ENCODE measurements at places on chromosomes 12 and 14.

DNA sequence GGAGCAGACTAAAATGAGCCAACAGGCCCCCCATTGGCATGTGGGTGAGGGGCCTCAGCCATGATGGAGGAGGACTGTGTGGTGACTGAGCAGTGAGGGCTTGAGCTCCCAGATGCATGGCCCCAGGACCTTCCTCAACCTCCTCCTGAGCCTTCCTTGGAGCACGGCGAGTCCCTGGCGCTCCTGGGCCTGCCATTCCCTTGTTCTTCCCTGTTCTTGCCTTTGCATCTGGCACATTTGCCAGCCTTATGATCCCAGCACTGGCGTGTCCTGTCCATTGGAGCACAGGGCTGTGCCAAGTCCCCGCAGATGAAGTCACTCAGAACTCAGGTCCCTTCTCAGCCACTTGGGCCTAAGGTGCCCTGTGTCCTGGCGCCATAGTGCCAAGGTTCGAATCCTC, 40.3 kb upstream of the MEG3 start:
- no peak for DNase-seq

DNA sequence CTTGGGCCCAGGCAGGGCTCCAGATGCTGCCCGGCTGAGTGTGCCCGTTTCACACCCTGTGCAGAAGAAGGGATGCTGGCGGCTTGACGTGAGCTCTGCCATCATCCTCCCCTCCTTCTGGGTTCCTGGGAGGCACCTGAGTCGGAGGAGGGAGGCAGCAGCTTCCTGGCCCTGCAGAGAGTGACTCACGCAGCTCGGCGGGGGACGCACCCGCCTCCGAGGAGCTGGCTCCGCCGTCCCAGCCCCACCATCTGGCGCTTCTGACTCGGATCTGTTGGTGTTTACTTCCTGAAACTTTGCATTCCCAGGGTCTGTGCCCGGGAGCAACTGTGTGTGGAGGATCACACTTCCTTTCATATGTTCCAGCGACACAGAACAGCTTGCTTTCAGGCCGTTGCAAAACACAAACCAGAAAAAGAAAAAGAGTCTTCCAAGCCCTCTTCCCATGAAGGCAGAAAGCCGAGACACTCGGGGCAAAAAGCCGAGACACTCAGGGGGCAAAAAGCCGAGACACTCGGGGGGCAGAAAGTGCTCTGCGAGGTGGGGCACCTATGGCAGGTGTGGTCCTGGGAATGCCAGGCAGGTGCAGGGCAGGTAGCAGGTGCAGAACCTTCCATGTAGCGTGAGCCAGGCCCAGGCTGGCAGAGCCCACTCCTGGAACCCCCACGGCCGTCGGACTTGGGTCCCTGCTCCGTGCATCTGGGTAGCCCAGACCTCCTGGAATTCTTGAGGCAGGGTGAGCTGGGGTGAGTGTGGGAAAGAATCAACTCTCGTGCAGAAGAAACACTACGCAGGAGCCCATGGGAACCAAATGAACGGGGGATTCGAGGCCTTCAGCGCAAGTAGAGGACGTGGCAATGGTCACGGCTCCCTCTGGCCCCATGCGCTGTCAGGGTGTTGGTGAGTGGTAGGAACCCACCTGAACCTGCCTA, 27.6 kb upstream of the GALNT9 start:
- DNase-seq: peak; percentile 50

DNA sequence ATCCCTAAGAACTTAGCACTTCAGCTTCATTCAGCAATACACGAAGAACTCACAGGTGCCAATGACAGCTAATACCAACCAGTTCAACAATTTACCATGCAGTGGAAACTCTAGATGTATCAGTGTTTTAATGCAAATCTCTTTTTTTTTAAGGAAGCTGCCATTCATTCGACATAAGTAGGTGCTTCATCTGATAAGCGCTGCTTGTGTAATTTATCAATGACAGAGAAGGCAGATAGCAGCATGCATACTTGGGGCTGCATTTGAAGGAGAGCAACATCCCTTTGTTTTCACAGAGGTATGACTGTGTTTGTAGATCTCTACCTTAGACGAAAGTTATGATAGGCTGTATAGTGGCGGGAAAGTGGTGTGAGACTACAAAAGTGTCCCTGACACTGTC, 977.1 kb downstream of the AACS start:
- no peak for DNase-seq

GRCh38 chr14:61726778-61727658, 31.7 kb downstream of the HIF1A start:
- no peak for DNase-seq

DNA sequence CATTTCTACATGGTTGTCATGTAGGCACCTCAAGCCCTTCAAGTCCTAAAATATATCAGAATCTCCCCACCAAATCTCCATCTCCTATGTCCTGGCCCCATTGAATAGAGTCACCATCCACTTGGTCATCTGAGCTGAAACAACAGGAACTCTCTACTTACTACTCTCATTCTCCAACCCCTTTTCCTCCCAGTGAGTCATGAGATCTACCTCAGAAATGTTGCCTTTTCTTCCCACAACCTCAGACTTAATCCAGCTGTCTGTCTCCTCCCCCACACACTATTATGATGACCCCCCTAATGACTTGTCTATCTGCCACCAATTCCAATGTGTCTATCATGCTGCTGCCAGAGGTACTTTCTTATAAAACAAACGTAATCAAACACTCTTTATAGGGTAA, 72.3 kb upstream of the TMEM263 start:
- no peak for DNase-seq

DNA sequence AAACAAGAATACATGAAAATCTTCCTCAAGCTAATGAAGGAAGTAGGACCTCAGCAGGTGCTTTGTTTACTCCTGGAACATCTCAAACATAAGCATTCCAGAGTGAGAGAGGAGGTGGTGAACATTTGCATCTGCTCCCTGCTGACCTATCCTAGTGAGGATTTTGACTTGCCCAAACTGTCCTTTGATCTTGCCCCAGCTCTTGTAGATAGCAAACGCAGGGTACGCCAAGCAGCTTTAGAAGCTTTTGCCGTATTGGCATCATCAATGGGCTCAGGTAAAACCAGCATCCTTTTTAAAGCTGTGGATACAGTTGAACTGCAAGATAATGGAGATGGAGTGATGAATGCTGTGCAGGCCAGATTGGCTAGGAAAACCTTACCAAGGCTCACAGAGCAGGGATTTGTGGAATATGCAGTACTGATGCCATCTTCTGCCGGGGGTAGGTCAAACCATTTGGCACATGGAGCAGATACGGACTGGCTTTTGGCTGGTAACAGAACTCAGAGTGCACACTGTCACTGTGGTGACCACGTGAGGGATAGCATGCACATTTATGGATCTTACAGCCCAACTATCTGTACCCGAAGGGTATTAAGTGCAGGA, 1.9 kb downstream of the TOGARAM1 start:
- DNase-seq: no peak

- no peak for DNase-seq
These were observed 406.4 kb downstream of the SNAPC1 start for GRCh38 chr14:62168564-62169155.

DNA sequence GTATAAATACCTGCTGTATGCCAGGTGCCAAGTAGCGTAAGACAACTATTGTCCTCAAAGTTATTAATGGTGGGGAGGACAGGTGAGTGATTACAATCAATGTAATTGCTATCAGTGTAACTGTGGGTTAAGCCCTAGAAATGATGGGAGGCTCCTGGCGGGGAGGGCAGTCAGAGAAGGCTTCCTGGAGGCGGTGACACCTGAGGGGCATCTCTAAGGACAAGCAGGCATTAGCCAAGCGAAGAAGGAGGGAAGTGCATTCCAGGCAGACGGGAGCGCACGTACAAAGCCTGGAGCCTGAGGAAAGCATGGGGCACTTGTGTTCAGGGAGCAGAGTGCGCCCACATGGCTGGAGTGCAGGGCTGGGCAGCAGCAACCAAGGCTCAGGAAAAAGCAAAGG, 182.9 kb upstream of the PRMT8 start:
- DNase-seq: no peak

GRCh38 chr14:20998674-20999366, at the start of gene SLC39A2:
TSS of gene SLC39A2 (plus strand) at chr14:20999293. CDS start at chr14:20999447, 154 bp downstream.
- DNase-seq: no peak

DNA sequence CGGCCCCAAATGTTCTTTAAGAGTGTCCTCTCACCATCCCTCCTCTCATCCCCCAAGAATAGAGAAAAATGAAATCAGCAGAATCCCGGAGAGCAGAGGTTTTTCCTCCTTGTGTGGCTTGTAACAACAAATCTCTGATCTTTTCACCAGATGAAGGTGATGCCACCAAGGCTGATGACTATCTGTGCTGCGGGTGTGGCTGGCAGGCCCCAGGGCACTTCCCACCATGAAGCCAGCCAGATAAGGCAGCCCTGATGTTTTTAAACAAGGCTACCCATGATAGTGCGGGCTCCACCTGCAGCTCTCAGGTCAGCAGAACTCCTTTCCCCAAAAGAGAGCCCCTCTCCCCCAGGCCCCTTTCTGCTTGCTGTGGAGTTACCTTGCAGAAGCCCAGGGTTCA, 58.0 kb upstream of the PARP11 start:
- DNase-seq: no peak

GRCh38 chr14:99036611-99037293, 235.2 kb downstream of the BCL11B start:
- DNase-seq: no peak

DNA sequence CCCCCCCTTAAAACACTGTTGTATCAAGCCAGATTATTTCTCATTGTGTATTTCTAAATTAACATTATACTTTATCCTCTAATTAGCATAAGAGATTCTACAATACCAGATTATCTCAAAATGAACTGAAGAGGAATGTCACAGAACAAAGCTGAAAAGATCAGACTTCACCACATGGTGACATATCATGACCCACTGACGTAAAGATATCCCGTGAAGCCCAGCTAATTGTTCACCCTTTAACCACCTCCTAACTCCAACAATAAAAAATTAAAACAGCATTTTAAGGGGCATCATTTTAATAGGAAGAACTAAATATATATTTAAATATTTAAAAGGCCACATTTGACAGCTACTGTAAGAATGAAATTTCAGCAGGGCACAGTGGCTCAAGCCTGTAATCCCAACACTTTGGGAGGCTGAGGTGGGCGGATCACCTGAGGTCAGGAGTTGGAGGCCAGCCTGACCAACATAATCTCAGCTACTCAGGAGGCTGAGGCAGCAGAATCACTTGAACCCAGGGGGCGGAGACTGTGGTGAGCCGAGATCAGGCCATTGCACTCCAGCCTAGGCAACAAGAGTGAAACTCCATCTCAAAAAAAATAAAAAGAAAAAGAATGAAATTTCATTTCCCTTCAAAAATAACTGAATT, 29.0 kb downstream of the CDK17 start:
- no peak for DNase-seq

Data from HS-5 (cell line).